Stimulated activated CD8-positive, alpha-beta memory T cell treated with anti-CD3 and anti-CD28 coated beads, Interleukin-4, amount 100 ng/mL, for 1 hour (primary cell): ENCODE measurements at places on chromosomes 2 and 18.

DNA sequence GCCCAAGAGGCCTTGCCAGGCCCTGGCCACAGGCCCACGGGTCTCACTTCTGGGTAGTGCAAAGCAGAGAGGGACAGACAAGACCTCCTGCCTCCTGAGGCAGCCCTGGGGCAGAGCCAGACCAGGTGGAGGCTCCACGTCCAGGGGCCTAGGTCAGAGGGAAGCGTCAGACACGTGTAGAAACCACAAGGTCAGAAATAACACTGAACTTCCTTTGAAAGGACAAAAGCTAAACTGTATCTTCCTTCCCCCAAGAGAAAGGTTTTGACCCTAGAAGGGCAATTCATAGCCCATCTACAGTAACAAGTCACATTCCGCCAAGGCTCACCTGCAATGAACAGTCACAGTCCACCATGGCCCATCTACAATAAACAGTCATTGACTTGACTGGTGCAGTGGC, 17.9 kb downstream of the SDC1 start:
- no peak for DNase-seq

- no peak for DNase-seq
Observed at GRCh38 chr2:40230707-40231432, 221.0 kb downstream of the SLC8A1 start.

DNA sequence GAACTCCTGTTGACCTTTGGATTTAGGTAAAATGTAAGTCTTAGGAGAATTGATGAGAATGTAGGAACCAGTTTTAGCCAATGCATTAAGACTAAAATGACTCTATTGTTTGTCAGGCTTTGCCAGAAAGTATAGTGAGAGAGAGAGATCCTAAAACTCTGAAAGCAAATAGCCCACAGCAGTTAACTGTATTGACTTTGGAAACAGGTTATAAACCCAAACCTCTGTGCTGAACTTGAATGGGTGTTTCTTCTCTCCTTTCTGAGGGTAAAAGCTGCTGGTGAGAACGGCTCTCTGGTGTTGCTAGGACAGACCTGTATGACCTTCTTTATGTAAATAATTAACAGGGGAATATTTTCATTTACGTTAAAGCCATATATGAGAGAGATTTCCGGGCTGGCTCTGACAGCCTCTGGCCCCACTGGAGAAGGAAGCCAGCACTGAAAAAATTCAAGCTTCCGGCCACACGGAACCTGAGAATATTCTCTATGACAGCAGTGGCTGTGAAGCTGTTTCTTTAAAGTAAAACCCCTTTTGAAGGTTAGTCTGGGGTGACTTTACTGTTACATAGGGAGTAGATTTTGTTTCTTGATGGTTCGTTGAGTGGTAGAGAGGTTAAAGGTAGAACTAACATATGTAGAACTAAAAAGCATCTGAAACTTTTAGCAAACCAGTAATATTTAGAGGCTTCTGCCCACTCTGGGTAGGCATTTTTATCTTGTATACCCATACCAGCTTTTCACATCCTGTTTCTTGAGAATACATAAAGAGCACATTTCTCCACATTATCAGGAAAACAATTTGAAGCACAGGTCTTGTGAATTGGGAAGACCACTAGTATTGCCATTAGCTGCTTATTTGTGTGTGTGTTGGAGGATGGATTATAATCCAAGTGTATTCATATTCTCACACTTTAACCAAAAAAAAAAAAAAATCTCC, 123.8 kb downstream of the SPTBN1 start:
- DNase-seq = no peak

- DNase-seq = no peak
Observed at GRCh38 chr2:66318009-66318561, 116.8 kb upstream of the MEIS1 start.

DNA sequence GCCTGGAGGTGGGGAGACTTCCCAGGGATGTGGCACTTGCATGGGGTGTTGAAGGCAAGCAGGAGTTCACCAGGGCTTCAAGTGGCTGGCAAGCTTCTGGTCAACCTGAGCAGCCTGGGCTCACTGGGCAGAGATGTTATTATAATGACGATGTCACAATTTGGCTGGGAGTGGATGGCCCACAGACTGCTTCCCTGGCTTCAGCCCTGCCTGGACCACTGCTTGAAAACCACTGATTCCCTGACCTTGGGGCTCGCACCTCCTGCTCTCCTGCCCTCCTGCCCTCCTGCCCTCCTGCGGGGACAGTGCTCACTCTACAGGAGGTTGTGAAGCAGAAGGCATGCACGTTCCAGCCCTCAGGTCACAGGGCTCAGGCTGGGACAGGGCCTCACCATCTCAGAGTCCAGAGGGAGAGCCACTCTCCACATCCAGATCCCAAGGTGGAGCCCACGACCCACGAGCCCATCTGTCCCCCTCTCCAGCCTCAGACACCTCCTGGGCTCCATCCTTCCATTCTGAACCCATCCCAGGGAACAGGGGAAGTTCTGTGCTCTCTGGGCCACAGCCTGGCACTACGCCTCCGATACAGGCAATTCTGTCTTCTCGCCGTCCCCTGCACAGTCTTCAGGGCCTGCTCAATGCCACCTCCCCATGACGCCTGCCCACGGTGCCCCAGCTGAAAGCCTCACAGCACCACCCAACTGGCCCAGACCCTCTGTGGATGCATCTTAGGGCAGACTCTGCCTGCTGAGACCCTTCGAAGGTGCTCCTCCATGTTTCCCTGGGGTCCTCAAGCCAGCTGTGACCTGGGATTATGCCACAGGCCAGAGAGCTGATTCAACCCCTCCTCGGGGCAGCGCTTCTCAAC, 241.6 kb upstream of the RAB6C start:
- no peak for DNase-seq

DNA sequence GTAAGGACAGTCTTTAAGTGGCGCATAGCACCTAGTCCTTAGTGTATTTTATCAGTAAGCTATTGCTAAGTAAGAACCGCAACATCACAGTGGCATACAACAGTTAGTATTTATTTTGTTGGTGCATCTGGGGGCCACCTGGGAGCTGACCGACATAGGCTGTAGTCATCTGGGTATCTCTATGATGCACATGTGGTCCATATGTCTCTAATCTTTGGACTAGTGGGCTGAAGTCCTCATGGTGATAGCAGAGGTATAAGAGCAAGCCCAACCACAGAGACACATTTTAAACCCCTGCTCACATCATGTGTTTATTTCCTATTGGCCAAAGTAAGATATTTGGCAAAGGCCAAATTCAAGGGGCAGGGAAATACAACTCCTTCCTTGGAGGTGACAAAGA, 2.9 kb downstream of the CAMKMT start:
- no peak for DNase-seq

DNA sequence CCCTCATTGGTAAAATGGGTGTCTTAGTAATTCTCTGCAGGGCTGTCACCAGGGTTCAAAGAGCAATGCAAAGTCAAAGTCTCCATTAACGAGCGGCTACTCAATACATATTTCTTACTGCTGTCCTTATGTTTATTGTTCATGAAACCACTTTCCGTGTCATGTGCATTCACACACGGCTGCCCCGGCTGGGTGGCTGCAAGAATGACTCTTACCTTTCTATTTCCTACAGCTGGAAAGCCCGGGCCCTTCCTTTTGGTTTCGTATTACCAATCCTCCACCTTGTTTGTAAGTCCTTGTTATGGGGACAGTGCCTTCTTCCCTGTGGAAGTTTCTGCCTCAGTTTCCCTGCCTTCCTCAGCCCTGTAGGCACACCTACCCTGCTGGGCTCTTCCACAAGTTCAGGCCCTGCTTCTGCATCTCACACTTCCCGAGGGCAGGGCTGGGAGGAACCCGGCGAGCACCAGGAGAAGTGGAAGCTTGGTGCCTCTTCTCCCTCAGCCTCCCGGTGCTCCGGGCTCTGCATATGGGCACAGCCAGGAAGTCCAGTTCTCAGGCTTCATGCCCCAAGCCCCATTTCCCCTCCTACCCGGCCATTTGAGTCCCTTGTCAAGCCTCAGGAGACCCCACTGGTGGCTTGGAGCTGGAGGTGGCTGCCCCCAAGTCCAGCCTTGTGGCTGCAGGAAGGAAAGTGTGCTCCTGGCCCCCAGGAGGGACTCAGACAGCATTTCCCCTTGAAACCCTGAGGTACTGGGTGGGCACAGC, 18.7 kb upstream of the ACKR3 start:
- no peak for DNase-seq

DNA sequence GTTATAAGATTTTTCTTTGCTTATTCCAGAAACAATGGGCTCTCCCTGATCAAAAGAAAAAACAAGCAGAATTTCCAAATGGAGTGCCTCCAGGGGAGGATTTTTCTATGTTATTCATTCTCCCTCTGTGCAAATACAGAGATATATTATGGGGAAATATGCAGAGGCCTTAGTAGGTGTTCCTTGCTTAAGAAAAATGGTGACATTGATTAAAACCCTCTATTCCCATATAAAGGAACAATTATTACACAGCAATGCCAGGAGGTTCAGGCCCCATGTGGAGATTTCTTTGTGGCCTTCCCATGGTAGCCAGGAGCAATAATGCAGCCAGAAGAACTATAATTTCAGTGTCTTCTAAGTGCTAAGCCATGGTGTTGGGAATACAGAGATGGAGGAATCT, 255.9 kb upstream of the CXCR4 start:
- no peak for DNase-seq

- no peak for DNase-seq
Observed at GRCh38 chr2:164868563-164869419, 27.2 kb upstream of the COBLL1 start.

DNA sequence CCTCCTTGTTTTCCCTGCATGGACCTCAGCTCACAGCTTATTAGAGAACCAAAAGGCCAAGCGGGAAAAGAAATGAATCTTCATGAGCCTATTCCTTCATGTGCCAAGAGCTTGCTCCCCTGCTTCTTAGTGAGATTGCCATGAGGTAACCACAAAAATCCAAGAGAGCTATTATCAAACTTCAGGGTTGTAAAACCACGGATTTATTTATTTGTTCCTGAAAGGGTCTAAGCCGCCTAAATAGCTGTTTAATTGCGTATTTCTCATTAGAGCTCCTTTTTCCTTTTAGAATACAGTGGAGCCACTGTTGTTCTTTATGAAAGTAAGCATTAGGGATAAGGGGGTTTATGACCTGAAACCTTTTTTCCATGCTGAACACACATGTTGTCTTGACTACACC, 58.0 kb downstream of the SRD5A2 start:
- DNase-seq = no peak

- DNase-seq = no peak
Observed at GRCh38 chr2:10774394-10774793, 38.2 kb downstream of the PDIA6 start.

DNA sequence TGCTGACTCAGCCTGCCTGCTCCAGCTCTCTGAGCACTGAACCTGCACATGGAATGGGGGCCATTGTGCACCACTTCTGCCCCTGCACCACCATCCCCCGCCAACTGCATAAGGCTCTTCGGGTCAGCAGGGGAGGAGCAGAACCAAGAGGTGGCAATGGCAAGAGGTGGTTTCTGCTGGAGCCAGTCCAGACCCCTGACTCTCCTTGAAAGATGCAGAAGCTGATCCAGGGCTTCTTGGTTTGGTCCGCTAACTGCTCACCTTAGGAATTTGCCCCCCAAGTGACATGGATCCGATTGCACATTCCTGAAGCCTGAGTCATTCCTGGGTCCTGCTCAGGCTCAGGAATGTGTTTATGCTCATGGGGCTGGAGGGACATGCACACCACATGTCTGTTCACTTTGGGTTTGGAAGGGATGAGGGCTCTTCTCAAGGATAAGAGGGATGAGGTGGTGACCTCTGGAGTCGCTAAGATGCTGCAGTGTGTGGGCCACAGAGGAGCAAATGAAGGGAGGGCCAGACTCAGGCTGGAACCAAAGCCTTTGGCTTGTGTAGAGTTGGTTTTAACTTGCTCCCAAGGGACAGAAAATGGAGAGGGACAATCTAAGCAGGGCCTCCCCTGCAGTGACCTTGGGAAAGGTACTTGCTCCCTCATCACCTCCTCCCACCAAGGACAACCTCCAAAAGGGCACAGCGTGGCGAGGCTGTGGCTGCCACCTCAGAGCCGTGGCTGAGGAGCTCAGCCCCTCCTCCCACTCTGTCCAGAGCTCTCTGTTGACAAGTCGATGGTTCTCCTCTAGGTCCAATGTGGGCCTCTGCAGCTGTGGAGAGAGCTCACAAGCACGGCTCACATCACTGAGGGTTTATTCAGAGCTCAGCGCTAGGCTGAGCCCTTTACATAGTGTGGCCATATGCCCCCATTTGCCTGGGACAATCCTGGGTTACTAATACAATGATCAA, 66.2 kb downstream of the HS1BP3 start:
- DNase-seq = no peak

GRCh38 chr2:216540920-216541319, 42.3 kb downstream of the RPL37A start:
- no peak for DNase-seq

DNA sequence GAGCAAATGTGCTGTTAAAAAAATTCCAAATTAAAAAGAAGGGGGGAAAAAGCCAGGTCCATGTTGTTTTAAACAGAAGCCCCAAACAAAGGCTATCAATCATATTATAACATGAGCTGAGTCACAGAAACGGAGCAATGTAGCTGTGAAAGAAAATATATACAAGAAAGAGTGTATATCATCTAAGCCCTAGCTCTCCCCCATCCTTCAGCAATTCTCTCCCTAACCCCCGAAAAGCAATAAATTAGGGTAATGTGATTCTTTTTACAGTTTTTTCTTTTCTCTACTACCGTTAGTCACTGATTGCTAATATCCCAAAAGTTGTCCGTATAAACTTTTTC, 25.3 kb downstream of the FEZ2 start:
- DNase-seq = no peak

GRCh38 chr2:2825062-2825461, 494.0 kb upstream of the MYT1L start:
- no peak for DNase-seq

DNA sequence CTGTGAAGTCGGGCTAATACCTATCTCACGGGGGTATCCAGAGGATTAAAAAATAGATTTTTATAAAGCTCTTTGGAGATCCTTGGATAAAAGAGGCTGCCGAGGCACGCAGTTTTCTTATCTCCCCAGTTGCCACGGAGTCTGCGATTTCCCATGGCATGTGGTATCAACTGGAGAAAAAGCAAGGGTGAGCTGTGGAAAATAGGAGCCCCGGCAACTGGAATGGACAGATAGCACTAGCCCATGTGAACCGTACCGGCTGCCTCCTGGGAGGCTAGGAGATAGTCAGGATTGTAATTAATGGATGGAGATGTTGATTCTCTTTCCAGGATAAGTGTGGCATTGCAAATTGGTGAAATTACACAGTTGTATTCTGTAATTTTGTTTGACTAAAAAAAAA, 407.6 kb upstream of the KCNH7 start:
- DNase-seq = no peak
